Activated CD4-positive, alpha-beta T cell treated with anti-CD3 and anti-CD28 coated beads for 4 hours (primary cell): ENCODE measurements at places on chromosomes 1 and 21.

DNA sequence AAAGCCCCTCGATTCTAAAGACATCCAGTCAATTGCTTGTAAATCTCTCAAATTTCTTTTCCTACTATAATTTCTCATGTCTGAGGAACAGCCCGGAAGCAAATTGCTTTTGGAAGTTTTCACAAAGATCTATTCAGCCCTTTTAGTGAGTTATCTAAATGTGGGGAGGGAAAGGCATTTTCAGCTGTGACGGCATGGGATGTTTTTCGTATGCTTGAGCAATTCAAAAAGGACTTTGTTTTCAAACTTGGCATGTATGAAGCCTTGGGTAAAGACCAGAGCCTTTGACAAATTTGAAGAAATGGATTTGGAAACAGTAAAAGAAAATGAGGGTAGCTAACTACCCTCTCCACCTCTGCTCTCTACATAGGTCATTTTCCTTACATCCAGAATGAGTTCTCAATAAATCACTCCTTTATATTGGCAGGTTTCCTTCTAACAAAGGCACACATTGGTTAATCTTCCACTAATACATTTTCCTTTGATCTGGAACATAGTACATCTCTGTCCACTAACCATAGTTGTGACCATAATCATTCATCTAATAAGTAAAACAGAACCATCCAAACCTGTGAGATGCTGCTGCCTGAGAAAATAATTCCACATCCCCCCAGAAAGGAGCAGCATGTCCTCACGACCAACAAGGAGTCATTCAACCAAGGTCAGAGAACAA lies 66.1 kb upstream of the ADAM30 start:
- DNase-seq, result no peak

DNA sequence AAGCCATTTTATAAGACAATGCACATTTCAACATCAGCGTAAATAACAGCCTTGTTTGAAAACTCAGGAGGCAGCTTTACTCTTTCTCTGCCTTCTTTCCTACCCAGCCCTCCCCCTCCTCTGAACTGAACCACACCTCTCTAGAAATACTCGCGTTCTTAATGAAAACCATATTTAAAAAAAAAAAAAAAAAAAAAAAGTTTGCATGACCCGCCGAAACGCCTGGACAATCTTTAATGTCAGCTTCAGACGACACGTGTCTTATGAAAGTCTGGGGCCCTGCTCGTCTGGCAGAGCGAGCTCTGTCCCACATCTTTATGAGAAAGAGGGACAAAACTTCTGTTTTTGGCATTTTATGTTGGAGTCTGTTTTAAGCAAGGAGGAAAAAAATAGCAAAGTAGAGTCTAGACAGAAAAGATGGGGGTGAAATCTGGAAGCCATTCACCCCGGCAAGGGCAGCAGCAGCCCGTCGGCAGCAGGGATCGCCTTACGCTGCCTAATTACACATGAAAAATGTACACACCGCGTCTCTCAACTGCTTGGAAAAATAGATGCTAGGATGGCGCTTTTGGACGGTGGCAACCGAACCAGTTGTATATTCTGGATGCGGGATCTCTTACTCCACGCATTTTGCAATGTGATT lies 130.4 kb upstream of the ETS2 start:
- no peak for DNase-seq

DNA sequence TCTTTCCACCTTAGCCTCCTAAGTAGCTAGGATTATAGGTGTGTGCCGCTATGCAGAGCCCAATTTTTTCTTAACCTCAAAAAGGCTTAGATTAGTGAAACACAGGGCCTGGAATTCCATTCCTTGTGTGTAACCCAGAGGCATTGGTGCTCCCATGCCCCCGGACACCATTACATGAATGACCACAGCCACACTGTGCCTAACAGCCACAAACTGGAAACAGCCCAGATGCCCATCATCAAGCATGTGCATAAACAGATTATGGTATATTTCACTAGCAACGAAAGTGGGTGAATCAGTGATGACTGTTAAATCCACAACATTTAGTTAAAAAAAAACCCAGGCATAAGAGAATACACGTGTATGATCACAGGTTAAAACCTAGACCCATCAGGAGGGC lies 24.4 kb downstream of the ADAM30 start:
- DNase-seq, result no peak

- no peak for DNase-seq
Observed at GRCh38 chr1:223180731-223181321, 37.8 kb upstream of the TLR5 start.

GRCh38 chr1:113984710-113985109 lies 5.4 kb downstream of the OLFML3 start:
- no peak for DNase-seq

- DNase-seq, result peak; percentile 85
Observed at GRCh38 chr1:181142096-181142958, 53.8 kb downstream of the IER5 start.

DNA sequence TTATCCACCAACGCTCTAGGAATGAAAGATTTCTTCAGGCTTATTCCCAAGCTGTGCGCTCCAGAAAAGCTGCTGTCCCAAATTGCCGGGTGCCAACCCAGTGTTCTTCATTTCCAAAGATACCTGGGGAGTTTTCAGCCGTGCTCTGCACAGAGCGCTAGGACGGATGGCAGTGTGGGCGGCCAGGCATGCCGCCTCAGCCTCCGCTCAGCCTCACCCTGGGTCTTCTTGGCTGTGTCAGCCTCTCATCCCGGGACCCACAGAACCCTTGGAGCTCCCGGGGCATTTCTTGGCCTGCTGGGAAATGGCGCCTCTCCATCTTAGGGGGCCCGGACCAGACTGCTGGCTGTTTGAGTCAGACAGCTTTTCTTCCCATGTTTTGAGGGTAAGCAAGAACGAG lies 116.9 kb upstream of the SLC25A33 start:
- DNase-seq, result no peak

GRCh38 chr1:3412376-3412775 lies 42.1 kb upstream of the ARHGEF16 start:
- DNase-seq, result no peak

GRCh38 chr1:10734962-10735544 lies 61.4 kb downstream of the CASZ1 start:
- no peak for DNase-seq

DNA sequence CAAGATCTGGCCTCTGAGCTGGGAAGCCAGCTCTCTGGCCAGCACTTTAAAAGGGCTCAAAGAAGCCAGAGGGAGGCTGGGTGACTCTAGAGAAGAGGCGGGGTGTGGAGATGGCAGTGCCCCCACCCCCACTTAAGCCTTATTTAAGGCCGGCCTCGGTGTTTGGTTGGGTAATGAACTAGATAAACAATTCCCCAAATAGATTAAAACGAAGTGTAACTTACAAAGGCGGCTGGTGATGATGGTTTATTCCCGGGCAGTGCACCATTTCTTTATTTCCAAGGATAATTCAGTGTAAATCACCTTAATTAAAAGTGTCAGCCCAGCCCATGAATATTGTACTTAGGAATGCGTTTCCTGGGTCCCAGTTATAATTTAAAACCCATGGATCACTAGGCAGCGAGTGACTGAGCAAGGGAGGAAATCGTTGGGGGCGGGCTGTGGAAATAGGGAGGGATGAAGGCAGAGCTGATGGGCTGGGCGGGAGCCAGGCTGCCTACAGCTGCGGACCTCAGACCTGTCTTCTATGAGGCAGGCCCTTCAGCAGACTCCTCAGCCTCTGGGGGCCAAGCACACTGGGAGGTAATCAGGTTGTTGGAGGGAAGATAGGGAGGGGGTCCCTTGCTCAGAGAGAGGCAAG lies 54.9 kb downstream of the TMEM53 start:
- DNase-seq, result no peak

DNA sequence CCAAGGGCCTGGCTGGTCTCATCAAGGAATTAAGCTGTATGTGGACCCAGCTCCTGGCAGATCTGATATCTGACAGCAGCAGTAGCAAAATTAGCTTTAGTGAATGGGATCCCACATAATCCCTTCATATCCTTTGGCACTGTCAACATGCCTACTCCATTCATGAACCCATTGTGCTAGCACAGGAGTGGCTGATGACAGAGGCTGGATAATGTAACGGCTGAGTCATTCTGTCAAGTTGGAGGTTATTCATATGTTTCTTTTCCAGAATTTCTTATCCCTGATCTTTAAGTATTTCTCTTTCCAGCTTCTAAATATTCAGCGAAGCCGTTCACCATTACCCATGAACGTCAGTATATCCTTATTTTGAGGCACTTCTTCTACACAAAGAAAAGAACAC lies 84.3 kb downstream of the EXTL2 start:
- no peak for DNase-seq

GRCh38 chr1:224914292-224914900 lies 15.1 kb upstream of the DNAH14 start:
- DNase-seq, result no peak

DNA sequence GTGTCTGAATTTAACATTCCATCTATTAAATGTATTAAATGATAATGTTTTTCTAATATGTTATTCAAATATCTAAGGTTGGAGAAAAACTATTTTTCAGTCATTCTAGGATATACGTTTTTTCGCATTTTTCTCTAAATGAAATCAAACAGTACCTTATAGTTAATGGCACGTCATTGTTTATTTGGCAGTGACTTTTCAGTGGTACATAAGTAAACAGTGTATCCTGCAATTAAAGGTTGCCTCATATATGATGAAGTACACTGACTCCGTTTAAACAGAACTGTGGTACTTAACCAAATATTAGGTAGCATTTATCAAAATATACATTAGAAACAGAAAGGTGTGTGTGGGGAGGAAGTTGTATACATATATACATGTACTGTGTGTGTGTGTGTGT lies 79.2 kb downstream of the EPS15 start:
- no peak for DNase-seq

- DNase-seq, result no peak
Observed at GRCh38 chr1:185408700-185409270, 91.7 kb upstream of the IVNS1ABP start.

GRCh38 chr21:45588086-45588825 lies 46.0 kb upstream of the SLC19A1 start:
- no peak for DNase-seq

- no peak for DNase-seq
Observed at GRCh38 chr1:37167479-37167878, 133.2 kb upstream of the GRIK3 start.

DNA sequence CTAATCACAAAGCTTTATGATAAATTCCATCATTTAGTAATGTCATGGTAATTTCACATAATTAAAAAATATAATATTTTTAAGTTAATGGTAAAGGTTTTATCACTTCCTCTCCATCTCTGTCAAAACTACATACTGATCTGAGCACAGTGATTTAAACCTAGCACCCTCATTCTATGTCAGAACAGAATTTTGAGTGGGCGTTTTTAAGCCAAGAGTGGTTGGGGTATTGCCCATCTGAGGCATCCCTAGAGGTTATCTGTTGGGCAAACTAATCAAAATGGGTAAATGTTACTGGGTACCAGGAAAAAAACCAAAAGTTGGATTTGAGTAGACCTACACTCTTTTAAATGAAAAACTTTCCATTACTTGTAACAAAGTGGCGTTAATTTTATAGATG lies 100.7 kb upstream of the GFI1 start:
- DNase-seq, result no peak

GRCh38 chr1:235416662-235417049 lies 49.4 kb downstream of the TBCE start:
- no peak for DNase-seq

- DNase-seq, result no peak
Observed at GRCh38 chr1:17272646-17273045, 23.7 kb downstream of the PADI3 start.

DNA sequence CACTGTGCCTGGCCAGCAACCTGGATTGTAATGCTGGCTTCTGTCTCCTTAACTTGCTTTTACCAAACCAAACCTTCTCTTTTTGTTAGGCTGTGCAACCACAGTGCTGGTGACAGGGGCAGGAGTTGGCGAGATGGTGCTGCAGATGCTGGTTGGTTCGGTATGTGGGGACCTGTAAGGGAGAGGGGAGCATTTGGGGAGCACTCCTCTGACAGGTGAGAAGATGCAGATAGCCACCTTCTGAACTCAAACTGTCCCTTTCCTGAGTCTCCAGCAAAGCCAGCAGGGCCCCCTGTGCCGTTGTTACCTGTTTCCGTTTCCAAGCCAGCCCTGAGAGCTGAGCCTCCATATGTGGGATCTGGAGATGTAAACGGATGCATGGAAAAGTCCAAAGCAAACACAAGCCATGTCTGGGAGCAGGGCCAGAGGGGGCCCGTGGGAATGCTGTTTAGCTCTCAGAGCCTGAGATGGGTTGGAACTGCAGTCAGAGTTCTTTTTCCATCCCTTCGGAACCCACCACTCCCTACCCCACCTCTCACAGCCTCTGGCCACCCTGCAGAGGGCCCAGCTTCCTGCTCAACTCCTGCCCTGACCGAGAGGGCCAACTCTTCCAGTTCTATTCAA lies 34.0 kb downstream of the ELK4 start:
- DNase-seq, result no peak

DNA sequence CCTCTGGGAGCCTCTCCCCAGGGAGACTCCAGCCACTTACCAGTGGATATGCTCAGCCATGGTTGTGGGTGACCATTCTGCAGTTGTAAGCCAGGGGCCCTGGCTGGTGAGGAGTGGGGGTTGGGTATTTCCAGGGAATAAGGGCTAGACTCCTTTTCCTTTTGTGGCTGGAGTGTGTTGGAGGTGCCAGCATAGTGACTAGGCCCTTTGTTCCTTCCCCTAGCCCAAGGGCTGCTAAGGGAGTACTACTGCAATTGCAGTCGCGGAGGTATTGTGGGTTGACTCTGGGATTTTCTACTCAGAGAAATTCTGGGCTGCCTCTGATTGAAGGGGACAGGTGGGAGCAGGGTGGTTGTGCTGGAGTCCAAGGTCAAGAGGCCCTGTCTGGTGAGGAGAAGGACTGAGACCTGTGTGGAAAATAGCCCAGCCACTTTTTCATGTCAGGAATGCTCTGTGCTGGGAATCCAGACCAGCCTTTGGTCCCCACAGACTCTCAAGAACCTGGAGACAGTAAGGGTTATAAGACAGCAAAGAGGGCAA lies 43.1 kb downstream of the MROH9 start:
- DNase-seq, result no peak

GRCh38 chr1:88791192-88791591 lies 100.2 kb downstream of the GTF2B start:
- DNase-seq, result no peak

DNA sequence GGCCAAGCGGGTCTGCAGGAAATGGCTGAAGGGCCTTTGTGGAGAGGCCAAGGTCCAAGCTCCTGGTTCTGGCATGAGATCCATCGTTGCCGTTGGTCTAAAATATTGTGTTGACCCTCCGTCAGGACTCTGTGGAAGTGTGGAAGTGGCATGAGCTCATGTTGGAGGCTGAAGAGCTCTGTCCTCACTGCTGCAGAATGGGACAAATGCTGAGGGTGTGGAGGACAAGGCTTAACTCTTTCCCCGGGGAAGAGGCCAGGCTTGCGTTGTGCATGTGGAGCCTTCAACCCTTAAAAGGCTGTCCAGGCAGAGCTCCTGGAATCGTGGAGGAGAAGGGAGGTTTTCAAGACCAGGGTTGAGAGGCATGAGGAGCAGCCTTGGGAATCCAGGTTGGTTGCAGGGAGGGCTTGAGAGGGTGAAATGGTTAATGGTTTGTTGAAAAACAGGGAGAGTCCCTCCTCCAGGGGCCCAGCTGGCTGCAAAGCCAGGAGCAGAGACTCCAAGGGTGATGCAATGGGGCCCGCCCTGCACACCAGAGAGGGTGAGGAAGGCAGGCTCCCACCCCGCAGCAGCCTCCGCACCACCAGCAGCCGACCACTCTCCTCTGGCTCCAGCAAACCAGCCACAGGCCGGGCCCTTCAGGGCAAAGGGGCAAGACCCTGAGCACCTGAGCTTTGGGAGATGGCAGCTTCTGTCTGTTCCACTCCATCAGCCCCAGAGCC lies 6.7 kb upstream of the AHCYL1 start:
- no peak for DNase-seq
